RWPE1 (cell line): ENCODE measurements at places on chromosomes 1 and 21.

GRCh38 chr1:234311414-234311813 is 61.8 kb upstream of the COA6 start:
- peak; percentile 48 for DNase-seq

- peak; percentile 55 for DNase-seq
These were observed 83.9 kb downstream of the DYRK1A start for GRCh38 chr21:37450445-37450941.

- peak; percentile 87 for DNase-seq
These were observed 6.0 kb upstream of the SEC16B start for GRCh38 chr1:177975588-177976495.

- no peak for DNase-seq
These were observed 441.5 kb downstream of the SMYD3 start for GRCh38 chr1:246065592-246065991.

GRCh38 chr1:113940365-113941244 is 11.5 kb downstream of the HIPK1 start:
- no peak for DNase-seq
